ENCODE measurements at places on chromosomes 12 and 14.

DNA sequence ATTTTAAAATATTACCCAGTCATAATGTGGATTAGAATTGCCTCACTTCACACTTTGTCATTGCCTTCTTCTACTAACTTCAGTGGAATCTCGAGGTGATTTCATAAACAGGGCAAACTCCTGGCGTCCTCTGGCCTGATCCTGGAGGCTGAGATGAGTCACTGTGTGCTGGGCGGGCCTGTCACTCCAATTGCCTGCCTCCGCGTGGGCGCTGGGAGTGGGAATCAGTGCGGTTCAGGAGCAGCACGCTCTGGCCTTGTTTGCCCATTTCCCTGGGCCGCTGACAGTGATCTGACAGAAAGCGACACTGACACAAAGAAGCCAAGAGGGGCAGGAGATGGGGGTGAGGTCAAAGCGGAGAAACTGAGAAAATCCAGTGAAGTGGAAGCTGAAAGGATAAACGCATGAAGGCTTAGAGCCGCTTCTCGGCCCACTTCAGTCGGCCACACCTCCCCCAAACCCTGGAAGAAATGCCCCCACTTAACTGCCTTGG is 29.7 kb downstream of the LGR5 start:
- no peak for DNase-seq

GRCh38 chr14:76720382-76720813 is 40.9 kb upstream of the VASH1 start:
- no peak for DNase-seq

DNA sequence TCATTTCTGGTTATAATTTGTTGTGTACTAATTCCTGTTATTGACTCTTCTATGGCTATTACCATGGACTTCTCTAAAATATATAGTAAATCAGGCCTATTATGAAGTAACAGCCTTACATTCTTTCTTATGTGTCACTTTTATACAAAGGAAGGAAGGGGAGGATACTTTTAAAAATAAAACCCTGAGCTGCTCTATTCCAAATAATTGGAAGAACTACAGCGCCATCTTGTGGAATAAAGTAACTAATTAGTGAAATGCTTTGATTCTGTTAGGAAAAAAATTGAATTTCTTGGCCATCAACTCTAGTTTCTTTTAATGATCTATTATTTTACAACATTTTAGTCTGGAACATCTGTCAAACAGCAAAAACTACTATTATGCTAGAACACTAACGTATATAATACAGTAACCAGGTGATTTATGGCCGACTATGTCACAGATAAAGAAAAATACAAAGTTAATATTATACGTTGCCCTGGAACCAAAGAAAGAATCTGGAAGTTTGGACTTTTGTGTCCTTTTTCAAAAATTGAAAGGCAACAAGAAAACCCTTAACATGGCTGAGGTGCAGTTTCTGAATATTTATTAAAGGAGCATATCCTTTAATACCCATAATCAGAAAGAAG is 55.0 kb upstream of the NELL2 start:
- no peak for DNase-seq

DNA sequence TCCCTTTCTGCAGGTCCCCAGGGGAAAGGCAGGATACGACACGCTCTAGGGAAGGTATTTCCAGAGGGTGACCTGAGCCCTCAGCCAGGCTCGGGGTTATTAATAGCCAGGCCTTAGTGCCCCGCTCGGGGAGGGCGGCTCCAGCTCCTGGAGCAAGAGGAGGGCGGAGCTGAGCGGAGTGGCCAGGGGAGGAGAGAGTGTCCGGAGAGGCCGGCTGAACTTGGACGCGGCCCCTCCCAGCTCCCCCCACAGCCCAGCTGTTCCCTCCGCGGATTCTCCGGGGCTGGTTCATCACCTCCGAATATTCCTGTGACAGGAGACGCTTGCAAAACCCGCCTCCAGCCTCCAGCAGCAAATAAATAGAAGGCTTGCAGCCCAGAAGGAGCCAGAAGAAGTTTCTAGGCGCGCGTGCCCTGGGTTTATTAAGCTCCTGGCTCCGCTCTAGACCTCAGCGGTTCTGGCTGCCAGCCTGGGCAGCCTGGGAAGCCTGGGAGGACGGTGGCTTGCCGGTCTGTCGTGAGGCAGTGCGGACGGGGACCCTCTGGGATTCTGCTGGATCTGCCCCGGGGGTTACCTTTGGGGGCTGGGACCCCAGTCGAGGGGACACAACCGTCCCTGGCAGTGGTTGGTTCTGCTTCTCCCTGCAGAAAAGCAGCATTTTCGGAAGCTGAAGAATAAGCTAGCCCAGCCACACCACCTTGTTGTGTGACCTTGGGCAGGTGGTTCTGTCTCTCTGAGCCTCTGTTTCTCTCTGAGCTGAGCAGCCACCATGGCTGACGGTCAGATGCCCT is at the start of gene HSPB8:
Gene HSPB8, plus strand, starts transcription at position 388 of the 791 bp plus-strand sequence. Its CDS starts 382 bp downstream, at position 770.
- no peak for DNase-seq

DNA sequence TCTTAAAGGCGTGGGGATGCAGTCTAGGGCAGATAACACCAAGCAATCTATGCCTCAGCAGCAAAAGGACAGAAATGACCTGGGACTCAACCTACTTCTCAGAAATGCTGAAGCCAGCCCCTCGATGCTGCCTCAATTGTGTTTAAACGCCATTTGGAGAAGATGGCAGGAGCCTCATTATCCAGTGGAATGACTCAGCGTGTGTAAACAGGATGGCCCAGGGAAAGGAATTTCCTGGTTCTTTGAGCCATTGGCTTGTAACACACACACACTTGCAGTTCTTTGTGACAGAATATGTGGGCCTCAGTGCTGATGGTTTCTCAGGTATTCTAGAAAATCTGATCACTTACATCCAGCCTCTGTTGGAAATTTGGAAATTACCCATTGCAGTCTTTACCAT is 154.3 kb downstream of the NTF3 start:
- no peak for DNase-seq

DNA sequence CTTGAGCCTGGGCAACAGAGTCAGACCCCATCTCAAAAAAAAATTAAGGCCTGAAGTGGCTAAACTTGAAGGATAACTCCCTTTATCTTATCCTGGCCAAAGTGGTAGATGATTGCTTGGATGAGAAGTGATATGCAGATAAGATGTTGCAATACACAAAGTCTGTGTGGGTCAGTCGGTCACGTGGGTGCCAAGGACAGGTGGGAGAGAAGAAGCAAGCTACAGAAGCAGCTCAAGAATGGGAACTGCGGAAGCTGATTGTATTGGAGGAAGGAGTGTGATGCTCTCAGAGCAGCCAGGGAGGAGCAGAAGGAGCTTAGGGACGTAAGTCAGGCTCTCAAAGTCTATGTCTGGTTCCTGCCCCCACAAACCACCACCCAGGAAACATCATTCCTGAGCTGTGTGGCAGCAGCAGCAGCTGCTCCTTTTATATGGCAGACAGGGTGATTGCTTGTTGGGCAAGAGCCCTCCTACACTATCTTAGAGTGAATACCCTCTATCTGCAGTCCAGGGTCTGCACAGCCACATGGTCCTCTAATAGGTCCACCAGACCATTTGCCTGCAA is 54.5 kb downstream of the ATP2A2 start:
- no peak for DNase-seq

GRCh38 chr12:27530157-27530922 is 6.3 kb downstream of the PPFIBP1 start:
- no peak for DNase-seq

DNA sequence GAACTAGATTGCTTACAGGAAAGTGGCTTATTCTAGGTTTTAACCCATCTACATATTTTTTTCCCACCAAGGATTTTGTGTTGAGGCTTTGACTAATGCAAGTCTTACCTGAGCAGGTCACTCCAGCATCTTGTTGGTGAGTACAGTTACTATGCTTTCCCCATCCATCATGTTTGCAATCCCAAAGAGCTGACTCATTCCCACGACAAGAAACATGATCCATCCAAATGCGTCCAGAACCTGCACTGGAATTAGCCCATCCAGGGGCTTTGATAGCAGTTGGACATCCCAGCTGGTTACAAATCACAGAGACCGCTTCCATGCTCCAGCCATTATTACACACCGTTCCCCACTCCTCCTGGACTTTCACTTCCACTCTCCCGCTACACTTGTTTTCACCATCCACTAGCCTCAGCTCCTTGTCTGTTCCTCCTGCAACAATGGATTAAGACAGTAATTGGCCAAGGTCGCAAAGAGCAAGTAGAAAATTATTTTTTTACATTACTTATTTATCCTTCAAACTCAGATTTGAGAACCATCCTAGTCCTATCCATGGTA is 2.5 kb downstream of the CD163 start:
- no peak for DNase-seq

GRCh38 chr14:70972107-70972976 is 65.1 kb downstream of the PCNX1 start:
- peak; percentile 76 for DNase-seq

- DNase-seq, result no peak
Observed at GRCh38 chr12:49524660-49525324, 14.0 kb upstream of the KCNH3 start.

DNA sequence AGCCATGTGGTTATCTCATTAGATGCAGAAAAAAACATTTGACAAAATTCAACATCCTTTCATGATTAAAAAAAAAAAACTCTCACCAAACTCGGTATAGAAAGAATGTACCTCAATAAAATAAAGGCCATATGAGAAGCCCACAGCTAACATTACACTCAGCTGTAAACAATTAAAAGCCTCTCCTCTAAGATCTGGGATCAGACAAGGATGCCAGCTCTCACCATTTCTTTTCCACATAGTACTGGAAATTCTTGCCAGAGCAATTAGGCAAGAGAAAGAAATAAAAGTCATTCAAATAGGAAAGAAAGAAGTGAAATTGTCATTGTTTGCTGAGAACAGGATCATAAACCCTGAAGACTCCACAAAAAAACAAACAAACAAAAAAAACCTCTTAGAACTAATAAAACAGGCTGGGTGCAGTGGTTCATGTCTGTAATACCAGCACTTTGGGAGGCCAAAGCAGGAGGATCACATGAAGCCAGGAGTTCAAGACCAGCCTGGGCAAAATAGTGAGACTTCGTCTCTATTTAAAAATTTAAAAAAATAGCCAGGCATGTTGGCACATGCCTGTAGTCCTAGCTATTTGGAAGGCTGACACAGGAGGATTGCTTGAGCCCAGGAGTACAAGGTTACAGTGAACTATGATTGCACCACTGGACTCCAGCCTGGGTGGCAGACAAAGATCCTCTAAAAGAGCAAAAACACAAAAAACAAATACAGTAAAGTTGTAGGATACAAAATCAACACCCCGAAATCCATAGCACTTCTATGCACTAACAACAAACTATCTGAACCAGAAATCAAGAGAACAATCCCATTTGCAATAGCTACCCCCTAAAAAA is 114.4 kb downstream of the FOXA1 start:
- no peak for DNase-seq

GRCh38 chr12:99110868-99111267 is 465.8 kb downstream of the APAF1 start:
- no peak for DNase-seq

GRCh38 chr14:56154321-56154720 is 36.1 kb downstream of the PELI2 start:
- DNase-seq, result no peak
